ENCODE measurements at places on chromosomes 5 and 9. TPM values are rescaled to one million over a fixed set of nuclear protein-coding genes. Genes with fewer than 3 reads are reported as not detected.
A peak's percentile ranks its signal among the peaks of the same experiment; 100 is the strongest.

- no peak for DNase-seq
Measured at GRCh38 chr9:98502311-98502975, 206.3 kb downstream of the GABBR2 start.

- no peak for DNase-seq
Measured at GRCh38 chr5:37940931-37941623, 101.2 kb upstream of the GDNF start.

- no peak for DNase-seq
Measured at GRCh38 chr5:94072116-94072515, 330.7 kb upstream of the POU5F2 start.

DNA sequence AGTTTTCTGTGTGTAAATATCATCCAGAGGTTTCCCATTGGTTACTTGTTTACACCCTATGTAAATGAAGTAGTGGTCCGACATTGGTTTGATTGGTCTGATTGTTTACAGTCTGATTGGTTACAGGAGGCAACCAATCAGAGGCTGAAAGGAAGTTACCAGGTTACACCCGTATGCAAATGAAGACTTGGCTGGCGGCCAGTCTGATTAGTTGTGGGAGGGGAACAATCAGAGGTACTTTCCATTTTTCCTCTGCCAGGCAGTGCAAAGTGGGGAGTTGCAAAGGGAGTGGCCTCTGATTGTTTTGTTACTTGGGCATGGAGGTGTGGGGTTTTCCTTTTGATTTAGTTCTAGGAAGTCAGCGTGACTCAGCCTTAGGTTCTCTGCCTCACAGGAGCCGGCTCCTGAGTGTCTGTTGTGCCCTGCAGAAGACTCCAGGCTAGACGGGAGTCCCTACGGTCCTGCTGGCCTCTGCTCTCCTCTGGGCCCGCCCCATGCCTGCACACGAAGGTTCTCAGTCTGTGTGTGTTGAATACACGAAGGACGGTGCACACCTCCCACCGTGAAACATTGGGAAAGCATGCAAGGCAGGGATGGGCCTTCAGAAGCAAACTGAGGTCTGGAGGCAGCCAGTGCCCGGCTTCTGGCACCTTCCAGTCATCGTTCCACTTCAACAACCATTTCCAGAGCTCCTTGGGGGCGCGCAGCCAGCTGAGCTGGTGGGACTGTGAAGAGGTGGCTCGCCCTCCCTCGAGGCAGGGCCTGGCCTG lies 42.9 kb downstream of the OLFM1 start:
- DNase-seq = no peak

- no peak for DNase-seq
Measured at GRCh38 chr5:141812512-141812911, 65.7 kb downstream of the PCDH1 start.

DNA sequence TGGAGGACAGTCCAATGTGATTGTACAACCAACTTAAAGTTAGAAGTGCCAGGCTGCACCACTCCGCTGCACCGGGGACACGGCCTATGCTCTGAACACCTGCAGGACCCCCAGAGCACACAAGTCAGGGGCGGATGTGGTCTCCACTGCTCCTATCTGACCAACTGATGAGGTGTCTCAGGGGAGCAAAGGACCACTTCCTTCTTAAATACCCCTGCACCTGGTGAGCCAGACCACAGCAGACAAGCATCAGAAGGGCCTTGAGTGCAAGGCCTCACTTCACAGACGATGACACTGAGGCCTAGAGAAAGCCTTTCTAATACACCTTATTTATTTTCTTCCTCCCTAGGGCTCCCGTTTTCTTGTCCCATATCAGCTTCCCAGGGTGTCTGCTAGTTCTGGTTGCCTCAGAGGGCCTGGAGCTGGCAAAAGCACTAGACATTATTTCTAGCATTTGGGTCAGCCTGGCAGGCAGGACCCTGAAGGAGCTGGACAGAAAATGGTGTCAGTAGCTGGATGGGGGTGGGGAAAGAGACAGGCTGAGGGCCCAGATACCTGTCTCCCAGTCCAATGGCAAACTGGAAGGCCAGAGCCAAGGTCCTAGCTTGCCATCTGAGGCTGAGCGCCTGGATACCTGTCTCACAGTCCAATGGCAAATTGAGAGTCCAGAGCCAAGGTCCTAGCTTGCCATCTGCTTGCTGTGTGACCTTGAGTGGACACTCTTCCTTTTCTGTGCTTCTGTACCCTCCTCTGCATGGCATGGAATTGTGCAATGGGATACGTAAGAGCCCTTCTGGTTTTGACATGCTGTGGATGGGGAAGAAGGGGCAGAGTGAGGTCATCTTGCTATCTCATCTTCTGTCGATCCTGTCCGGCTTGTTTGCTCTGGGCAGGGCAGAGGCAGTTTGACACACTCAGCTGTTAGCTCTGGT lies 9.0 kb downstream of the CCDC69 start:
- no peak for DNase-seq

DNA sequence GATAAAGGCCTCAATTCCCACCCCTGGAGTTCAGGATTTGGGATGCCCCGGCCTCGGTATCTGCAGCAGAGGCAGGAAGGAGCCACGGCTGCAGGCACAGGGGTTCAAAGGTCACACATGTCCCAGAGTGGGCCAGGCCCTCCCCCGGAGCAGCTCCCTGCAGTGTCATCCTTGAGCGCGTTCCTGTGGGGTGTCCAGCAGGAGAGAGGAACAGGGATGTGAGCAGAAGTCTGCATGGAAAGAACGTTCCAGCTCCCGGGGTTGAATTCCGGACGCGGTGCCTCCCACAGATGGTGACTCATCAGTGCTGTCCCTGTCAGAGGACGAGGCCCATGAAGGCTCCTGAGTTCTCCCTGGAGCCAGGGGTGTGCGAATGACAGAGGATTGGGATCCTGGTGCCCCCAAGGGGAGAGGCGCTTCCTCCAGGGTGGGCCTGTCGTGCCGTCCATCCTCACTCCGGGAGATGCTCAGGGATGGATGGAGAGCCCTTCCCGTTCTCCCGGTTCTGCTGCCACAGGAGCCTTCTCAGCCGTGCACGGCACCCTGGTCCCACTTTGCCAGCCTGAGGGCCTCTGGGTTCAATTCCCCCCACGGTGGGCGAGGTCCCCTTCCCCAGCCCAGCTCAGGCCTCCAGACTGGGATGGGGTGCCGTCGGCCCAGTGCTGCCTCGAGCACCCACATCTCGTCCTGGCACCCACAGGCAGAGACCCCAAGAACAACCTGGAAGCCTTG lies 3.1 kb downstream of the LCN1 start:
- no peak for DNase-seq

GRCh38 chr5:169688106-169688505 lies 51.0 kb downstream of the DOCK2 start:
- DNase-seq = no peak

DNA sequence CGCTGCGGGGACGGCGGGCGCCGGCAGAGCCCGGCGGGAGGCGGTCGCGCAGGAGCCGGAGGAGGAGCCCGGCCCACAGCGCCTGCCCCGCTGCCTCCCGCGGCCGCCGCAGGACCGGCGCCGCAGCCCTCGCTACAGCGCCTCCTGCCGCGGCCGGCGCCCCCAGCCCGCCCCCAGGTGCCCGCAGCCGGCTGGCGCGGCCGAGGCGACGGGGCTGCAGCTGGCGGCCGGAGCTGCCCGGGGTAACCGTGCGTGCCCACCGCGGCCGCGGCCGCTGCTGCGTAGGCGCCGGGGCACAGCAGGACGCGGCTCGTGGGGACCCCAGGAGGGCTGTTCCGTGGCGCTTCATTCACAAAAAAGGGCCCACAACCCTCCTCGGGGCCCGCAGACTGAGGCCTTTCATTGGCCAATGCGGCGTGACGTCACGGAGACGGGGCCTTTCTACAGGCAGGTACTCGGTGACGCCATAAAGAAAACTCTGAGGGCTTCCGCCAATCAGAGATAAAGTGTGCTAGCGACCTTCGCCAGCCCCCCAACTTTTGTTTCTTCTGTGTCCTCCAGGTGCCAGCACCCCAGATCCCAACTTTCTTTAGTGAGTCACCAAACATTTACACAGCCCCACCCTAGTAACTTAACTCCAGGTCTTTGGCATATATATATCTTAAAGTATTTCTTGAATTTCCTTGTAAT lies at the start of gene CDC14B:
CDC14B (minus strand) TSS at position 353 of the 690 bp plus-strand sequence. CDS start 465 bp downstream, outside the sequence.
- peak; percentile 86 for DNase-seq

- DNase-seq = no peak
Measured at GRCh38 chr9:85900504-85901201, 40.3 kb upstream of the NAA35 start.

GRCh38 chr5:168844922-168845296 lies 265.7 kb upstream of the PANK3 start:
- DNase-seq = no peak

- DNase-seq = no peak
Measured at GRCh38 chr5:135650081-135650480, 71.3 kb upstream of the CXCL14 start.

DNA sequence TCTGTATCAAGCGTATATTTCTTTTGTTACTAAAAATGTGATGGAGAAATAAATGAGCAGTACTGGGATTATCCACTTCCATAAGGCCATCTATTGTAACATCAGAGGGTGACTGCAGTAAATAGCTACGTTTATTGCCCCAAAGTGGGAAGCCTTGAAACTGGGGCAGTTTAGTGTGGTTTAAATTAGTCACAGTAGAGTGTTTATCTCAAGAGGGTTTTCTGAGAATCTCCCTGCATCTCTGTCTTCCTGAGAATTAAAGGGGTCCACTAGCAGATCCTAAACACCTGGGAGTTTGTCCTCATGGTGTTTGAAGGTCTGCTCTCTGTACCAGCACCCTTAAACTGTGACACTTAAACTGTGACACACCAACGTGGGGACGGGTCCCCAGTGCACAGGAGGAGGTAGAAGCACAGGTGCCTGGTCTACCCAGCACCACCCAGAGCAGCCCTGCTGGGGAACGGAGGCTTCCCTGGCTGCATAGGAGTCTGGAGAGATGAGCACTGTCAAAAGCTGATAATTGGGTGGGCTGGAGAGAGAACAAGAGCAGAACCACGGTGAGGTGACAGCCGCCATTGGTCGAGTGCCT lies 25.2 kb downstream of the PRRC2B start:
- no peak for DNase-seq

GRCh38 chr5:1468629-1469527 lies 23.6 kb upstream of the SLC6A3 start:
- DNase-seq = peak; percentile 8

GRCh38 chr9:115439641-115440040 lies 321.7 kb upstream of the TNC start:
- DNase-seq = no peak

- DNase-seq = no peak
Measured at GRCh38 chr5:143551820-143552251, 148.3 kb upstream of the NR3C1 start.

GRCh38 chr5:16546732-16547131 lies 70.1 kb downstream of the RETREG1 start:
- no peak for DNase-seq

GRCh38 chr9:120619751-120620655 lies 40.0 kb upstream of the CDK5RAP2 start:
- DNase-seq = peak; percentile 39

- DNase-seq = no peak
Measured at GRCh38 chr9:71302776-71303175, 181.4 kb upstream of the TRPM3 start.

DNA sequence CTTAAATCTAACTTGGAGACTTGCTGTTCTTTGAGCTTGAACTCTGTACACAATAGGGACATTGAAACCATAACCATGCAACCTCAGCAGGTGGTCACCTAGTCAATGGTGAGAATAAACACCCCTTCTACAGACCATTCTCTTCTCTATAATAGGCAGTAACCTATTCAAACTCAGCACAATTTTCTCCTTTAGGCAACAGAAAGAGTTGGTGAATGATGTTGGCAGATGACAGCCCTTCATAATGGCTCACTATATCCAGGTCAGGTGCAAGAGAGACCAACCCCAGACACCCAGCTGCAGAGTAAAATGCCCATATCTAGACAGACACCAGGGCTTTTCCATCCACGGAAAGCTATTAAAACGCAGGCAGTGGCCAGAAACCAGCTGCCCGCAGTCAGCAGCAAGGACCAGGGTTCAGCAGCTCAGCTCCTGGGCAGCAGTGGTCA lies 106.7 kb downstream of the SERINC5 start:
- no peak for DNase-seq

DNA sequence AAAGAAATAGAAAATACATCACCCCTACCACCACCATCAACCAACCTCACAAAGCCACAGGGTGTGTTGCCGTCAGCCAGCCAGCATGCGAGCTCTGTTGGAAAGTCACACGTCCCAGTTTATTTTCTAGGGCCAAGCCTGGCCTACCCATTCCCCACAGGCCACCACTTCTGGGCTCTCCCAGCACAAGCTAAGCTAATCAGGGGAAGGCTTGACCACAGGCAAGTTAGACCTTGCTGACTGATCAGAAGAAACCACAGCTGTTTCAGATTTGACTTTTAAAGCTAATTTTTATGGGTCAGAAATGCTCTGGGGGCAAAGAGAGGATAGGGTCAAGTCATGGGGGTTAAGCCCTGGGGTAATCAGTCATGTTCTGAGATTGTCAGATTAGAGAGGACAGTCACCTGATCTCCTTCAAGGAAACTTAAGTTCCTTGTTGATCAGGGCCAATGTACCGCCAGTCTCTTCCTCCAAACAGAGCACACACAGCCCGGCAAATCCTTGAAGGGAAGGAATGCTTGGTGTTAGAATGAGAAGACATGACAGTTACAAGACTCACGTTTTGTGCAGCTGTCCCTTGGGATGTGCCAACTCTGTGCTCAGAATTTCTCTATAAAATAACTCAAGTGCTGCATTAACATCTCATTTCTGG lies 7.6 kb downstream of the SHB start:
- DNase-seq = no peak

GRCh38 chr9:33143241-33143661 lies 23.9 kb downstream of the B4GALT1 start:
- DNase-seq = no peak

- no peak for DNase-seq
Measured at GRCh38 chr5:134000696-134001453, 3.9 kb downstream of the VDAC1 start.

The ATP10B gene
- total RNA-seq = not detected

The STPG3 gene
- total RNA-seq = not detected

The EIF4EBP3 gene
- not detected for total RNA-seq

The FCN2 gene
- total RNA-seq = not detected

The AFAP1L1 gene
- total RNA-seq = 26.4 TPM

The TAF11L14 gene
- not detected for total RNA-seq

Measured in uterus (tissue), 4 donors.